ENCODE measurements at places on chromosomes 4 and X.

DNA sequence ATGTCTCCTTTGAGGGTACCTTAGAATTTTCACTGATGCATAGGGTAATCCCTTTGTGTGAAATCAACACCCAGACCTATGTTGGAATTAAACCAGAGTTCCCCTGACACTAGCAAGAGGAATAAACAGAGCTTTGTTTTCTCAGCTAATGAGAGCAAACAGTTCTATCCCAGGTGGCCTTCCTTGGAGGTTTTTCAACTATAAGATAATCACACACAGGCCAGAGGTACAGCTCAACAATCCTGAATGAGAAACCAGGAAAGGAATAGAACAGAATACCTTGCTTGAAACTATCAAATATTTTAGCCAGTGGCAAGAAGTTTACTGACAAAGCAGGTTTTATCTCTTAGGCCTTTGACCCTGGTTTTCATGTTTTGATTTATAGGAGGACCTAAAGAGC lies 100.2 kb downstream of the OTC start:
- DNase-seq, result no peak

- DNase-seq, result no peak
Measured at GRCh38 chr4:110748071-110748470, 125.2 kb upstream of the PITX2 start.

GRCh38 chr4:114378305-114378903 lies 220.2 kb upstream of the UGT8 start:
- DNase-seq, result no peak

GRCh38 chrX:38342853-38343778 lies 9.3 kb upstream of the OTC start:
- DNase-seq, result no peak

GRCh38 chr4:140622333-140622958 lies 53.7 kb upstream of the UCP1 start:
- no peak for DNase-seq

DNA sequence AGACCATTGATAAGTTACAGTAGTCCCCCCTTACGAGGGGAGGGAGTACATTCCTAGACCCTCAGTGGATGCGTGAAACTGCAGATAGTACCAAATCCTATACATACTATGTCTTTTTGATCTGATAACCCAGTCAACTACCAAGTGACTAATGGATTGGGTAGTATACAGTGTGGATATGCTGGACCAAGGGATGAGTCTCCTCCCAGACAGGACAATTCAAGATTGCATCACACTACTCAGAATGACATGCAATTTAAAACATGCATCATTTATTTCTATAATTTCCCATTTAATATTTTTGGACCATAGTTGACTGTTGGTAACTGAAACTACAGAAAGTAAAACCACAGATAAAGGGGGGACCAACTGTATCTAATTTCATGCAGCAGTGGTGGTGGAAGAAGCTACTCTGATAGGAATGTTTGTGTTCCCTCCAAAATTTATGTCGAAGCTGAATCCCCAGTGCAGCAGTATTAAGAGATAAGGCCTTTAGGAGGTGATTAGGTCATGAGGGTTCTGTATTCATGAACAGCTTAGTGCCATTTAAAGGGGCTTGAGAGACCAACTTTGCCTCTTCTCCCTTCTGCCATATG lies 11.9 kb downstream of the HADH start:
- no peak for DNase-seq

DNA sequence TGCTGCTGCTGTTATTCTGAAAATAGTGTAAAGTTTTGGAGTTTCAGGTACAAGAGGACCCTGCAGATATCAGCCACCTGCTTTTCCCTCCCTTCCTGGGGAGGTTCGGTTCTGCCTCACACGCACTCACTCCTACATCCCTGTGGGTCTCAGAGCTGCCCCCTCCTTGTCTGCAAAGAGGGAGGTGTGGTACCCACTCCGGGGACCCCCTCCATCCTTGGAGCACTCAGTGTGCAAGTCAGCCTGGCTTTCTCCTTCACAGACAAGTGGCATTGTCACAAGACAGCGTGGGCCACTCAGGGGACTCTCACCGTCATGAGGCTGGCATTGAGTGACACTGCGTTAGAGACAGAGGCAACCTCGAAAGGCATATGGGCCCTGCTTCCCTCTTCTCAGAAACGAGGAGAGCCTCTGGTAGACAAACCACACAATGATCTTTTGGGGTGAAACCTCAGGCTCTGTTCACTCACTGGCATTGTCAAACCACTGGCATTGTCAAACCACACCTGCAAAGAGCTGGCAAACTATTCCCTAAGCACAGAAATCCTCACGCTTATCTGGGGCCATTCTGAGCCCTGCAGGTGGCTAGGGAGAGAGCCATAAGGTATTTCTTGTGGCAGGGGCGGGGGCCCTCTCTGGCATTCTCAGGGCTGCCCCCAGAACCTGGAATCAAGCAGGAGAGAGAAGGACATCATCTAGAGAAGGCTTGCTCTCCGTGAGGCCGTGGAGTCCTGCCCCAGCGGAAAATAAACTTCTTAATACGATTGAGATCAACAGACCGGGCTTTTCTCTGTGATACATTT lies 285.0 kb downstream of the SHOX start:
- DNase-seq, result no peak

DNA sequence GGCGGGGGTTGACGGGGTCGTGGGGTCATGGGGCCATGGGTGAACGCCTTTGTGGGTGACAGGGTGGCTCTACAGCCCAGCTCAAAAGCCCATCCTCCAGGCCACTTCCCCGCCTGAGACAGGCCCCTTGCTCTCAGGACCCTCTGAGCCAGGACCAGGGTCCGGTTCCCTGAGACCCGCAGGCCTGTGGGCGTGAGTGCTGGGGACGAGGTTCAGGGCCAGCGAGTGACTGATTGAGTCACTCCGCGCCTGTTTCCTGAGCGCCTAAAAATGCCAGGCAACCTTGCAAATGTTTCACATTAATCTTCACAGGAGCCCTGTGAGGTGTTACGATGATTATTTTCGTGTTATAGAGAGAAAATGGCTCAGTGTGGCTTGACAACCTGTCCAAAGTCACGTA lies 97.8 kb downstream of the ZNF674 start:
- no peak for DNase-seq

GRCh38 chrX:370244-370962 lies 16.3 kb downstream of the PPP2R3B start:
- DNase-seq, result no peak

DNA sequence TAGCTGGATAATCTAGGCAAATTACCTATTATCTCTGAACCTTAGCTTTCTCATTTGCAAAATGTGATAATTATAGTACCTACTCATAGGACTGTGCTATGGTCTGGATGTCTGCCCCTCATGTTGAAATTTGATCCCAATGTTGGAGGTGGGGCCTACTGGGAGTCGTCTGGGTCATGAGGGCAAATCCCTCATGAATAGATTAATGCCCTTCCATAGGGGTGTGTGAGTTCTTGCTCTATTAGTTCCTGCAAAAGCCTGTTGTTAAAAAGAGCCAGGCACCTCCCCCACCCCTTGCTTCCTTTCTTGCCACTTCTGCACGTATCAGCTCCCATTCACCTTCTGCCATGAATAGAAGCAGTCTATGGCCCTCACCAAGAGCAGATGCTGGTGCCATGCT lies 73.9 kb downstream of the SERTM2 start:
- no peak for DNase-seq

- no peak for DNase-seq
Measured at GRCh38 chr4:3637326-3638016, 105.2 kb upstream of the LRPAP1 start.

GRCh38 chr4:99323756-99324155 lies 2.6 kb upstream of the ADH1B start:
- no peak for DNase-seq

GRCh38 chr4:78667764-78668163 lies 108.4 kb upstream of the BMP2K start:
- no peak for DNase-seq

GRCh38 chrX:13463608-13464007 lies 105.8 kb upstream of the EGFL6 start:
- DNase-seq, result no peak

GRCh38 chr4:19438233-19438632 lies 813.5 kb upstream of the SLIT2 start:
- DNase-seq, result no peak

GRCh38 chr4:6639137-6639680 lies 1.3 kb upstream of the MRFAP1 start:
- DNase-seq, result no peak
